ENCODE measurements at places on chromosomes 6 and 20. TPM values are rescaled to one million over a fixed set of nuclear protein-coding genes. Genes with fewer than 3 reads are reported as not detected.

Gene HDGFL1
- not detected for polyA plus RNA-seq

Gene C6orf89
- 25.7 TPM for polyA plus RNA-seq

Gene ESR1
- 1.1 TPM for polyA plus RNA-seq

DNA sequence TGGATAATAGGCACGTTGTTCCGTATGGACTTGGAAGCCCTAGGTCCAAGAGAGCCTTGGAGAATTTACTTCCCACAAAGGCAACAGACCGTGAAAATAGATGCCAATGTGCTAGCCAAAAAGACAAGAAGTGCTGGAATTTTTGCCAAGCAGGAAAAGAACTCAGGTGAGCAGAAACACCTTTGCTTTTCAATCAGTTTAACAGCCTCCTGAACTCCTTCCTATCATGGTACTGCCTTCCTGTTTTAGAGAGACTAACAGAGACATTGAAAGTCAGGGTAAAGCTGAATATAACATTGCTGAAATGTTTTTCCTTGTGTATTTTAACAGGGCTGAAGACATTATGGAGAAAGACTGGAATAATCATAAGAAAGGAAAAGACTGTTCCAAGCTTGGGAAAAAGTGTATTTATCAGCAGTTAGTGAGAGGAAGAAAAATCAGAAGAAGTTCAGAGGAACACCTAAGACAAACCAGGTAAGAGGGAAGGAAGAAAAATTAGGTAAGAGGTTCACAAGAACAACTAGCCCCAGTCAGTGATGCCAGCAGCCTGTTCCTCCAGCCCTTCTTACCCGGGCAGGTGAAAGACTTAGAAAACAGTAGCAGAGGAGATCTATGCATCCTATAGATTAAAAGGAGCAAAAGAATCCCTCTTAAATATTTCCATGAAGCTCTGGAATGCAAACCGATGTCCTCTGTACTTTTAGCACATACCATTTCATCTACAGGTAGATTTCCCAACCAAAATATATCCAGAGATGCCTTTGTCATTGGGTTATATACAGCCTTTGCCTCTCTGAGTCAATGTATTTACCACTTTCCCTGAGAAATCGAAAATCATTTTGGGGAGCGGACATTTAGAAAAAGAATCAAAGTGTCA, 4.0 kb downstream of the EDN1 start:
- DNase-seq, result no peak

DNA sequence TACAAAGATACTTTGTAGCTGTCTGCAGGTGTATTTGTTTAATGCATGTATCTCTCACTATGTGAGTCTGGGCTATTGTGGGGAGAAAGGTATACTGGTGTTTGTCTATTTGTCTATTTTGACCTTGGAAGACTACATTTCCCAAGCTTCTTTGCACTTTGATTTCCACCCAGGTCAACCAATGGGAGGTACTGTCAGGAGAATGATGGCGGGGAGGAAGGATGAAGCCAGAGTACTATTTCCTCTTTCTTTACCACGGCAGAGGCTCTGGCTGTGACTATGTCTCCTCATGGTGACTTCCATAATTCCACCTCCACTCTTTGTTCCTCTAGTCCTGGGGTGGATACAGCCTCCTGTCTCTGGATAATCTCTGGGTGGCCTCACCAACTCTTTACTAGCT, 23.1 kb downstream of the LBP start:
- DNase-seq, result no peak

DNA sequence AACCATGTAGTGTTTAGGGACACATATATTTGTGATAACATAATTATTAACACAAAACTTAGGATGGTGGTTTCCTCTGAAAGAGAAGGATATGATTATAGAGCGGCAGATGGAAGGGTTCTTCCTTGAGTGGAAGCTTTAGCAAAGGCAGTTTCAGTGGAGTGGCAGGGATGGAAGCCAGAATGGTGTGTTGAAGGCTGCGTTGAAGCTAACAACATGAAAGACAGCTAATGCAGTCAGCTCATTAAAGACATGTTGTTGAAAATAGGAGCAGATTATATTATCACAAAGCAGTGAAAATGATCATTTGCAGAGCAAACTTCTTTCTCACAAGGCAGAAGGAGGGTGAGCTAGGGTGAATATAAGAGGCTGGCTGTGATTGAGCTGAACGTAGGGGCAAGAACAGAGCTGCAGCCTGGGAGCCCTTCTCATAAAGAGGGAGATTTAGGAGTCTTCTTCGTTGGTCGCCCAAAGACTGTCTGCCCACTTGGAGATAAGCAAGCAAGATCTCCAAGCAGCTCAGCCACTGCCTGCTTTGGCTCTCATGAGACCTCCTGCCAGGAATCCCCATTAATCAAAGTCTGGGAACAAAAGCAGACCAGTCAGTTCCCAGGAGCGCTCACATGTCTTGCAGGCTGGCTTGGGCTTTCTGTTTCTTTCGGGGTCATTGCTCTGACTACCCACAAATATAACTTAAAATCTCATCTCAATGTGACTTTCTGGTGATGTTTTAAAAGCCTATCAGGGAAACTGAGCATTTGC, 2.6 kb upstream of the ANKRD6 start:
- DNase-seq, result no peak

DNA sequence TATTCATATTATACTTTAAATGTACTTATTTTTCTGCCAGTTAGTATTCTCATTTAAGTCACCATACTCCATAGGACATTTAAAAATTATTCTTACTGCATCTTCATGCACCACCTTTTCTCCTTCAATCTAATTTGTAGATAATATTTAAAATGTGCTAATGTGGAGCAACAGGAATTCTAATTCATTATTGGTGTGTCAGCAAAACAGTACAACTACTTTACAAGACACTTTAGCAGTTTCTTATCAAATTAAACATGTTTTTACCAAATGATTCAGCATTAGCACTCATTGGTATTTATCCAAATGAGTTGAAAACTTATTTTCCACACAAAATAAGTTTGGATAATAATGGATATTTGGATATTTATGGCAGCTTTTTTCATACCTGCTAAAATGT, 1041.8 kb upstream of the ADGRB3 start:
- no peak for DNase-seq

- DNase-seq, result peak; percentile 26
These were observed 84.6 kb downstream of the SYNJ2 start for GRCh38 chr6:158066136-158066781.

GRCh38 chr6:53481323-53481722, 63.6 kb downstream of the GCLC start:
- DNase-seq, result no peak

GRCh38 chr20:57686931-57687652, 22.7 kb downstream of the PMEPA1 start:
- no peak for DNase-seq

GRCh38 chr6:152543519-152543918, 93.6 kb downstream of the SYNE1 start:
- DNase-seq, result no peak

DNA sequence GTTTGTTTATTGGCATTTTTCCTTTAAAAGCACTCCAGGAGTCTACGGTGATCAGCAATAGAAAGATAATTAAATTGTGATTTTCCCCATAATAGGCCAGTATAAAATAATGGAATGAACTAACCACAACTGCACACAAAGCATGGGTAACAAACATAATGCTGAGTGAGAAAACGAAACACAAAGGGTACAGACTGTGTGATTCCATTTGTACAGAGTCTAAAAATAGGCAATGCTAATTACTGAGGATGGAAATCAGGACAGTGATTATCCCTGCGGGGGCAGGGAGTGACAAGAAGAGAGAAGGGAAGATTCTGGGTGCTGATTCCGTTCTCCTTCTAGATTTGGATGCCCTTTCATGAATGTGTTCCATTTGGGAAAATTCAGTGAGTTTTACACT, 478.1 kb downstream of the PREX1 start:
- DNase-seq, result no peak

DNA sequence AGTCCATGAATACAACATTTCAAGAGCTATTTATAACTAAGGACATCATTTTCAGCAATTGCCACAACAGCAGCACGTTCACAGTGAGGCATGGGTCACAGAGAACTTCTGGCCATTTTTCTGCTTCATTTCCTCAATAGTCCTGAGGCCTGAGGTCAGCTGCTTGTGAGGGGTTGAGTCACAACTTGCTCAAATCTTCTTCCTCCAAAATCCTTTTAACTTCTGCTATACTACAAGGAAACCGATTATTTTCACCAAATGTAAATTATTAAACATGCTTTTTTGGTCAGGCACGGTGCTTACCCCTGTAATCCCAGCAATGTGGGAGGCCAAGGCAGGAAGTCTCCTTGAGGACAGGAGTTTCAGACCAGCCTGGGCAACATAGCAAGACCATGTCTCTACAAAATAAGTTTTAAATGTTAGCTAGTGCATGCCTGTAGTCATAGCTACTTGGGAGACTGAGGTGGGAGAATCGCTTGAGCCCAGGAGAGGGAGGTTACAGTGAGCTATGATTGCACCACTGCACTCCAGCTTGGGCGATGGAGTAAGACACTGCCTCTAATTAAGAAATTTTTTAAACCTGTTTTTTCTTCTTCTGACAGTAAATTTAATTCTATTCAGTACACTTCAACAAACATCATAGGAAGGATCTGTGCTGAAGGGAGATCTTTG, 11.1 kb upstream of the SLC16A10 start:
- no peak for DNase-seq
